Right renal pelvis (tissue), 4 donors: ENCODE measurements at places on chromosomes 11 and 22. TPM values are rescaled to one million over a fixed set of nuclear protein-coding genes. Genes with fewer than 3 reads are reported as not detected.

Gene DUSP8
- polyA plus RNA-seq = 4.7 TPM

Gene KLHL35
- 0.40 TPM for polyA plus RNA-seq

Gene B4GALNT4
- 83.9 TPM for polyA plus RNA-seq

Gene SLC22A8
- polyA plus RNA-seq = 39.8 TPM

Gene AKIP1
- polyA plus RNA-seq = 21.6 TPM

Gene NPAT
- 20.3 TPM for polyA plus RNA-seq

Gene HTATIP2
- polyA plus RNA-seq = 4.7 TPM

Gene C22orf23
- polyA plus RNA-seq = 7.3 TPM

Gene SMIM35
- polyA plus RNA-seq = 0.08 TPM

Gene OR8D4
- 0.01 TPM for polyA plus RNA-seq

Gene ZNF280B
- polyA plus RNA-seq = 4.6 TPM

Gene MS4A5
- polyA plus RNA-seq = not detected

Gene SUSD2
- polyA plus RNA-seq = 10.7 TPM

Gene SLCO2B1
- 8.7 TPM for polyA plus RNA-seq

Gene GNG3
- polyA plus RNA-seq = 1.5 TPM

Gene OR10D3
- not detected for polyA plus RNA-seq

Gene TCP11L1
- polyA plus RNA-seq = 10.4 TPM

Gene RPLP2
- 955 TPM for polyA plus RNA-seq

Gene ANGPTL5
- polyA plus RNA-seq = not detected

Gene NUDT8
- 5.8 TPM for polyA plus RNA-seq

Gene DNAL4
- 36.8 TPM for polyA plus RNA-seq

Gene OR52K2
- not detected for polyA plus RNA-seq

Gene MIF
- 174 TPM for polyA plus RNA-seq
